ENCODE measurements at places on chromosomes 6 and 20.

DNA sequence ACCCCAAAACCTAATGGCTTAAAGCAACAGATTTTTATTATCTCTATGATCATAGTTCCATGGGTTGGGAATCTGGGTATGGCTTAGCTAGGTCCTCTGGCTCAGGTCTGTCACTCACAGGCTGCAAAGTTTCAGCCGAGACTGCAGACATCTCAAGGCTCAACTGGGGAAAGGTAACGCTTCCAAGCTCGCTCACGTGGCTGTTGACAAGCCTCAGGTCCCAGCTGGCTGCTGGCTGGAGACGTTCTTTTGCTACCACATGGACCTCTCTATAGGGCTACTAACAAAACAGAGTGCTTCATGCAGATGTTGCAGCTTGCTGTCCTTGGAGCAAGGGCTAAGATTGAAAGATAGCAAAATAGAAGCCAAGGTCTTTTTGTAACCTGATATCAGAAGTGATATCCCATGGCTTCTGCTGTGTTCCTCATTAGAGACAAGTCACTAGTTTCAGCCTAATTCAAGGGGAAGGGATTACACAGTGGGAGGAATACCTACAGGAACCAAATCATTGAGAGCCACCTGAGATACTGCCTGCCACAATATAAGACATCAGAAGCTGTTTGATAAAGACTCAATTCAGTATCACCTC is 6.6 kb downstream of the HTR1E start:
- DNase-seq, result no peak

DNA sequence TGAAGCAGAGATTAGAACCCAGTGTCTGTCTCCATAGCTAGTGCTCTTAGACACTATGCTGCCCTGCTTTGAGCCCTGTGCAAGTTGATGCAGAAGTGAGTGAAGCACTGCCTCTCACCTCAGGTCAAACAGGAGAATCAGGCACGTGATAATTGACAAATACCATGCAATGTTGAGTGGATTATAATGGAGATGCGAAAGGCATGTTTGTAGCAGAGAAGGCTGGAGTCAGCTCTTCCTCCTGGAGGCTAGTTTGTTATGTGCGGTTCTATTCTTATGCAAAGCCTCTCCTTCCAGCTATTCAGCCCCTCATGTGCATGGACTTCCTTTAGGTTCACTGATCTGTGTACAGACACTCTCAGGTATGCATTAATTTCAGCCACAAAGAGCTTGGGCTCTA is 108.5 kb downstream of the MANEA start:
- no peak for DNase-seq

DNA sequence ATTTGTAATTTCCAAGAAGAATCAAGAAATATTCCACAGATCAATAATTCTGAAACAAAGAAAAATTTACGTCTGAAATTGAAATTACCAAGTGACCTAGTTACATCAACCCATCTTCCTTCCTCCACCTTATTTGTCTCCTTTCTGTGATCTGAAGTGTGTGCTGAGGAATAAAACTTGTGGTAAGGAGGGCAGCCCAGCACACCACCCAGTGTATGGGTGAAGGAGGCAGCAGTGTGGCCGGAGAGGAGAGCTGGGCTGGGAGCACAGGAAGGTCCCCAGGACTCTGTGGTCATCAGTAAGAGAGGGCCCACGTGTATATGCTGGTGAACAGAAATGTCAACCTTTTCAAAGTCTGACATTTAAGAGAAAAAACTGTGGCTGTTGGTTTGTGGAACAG is 11.3 kb upstream of the CCR6 start:
- DNase-seq, result no peak

DNA sequence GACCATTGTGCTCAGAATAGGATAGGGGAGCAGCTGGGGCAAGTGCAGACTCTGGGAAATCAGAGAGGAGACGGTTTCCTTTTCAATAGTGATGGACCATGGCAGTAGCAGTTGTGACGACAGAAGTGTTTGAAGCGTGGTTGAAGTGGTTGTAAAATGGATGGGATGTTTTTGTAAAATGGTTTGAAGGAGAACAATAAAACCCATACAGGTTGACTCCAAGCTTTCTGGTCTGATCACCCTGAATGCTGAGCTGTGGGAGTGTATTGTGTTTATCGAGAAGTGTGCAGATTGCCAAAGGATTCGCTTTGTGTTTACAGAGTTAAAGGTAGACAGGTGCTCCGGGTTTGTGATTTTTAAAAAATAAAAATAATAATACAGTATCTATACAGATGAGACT is 255.2 kb upstream of the SULF2 start:
- DNase-seq, result no peak

DNA sequence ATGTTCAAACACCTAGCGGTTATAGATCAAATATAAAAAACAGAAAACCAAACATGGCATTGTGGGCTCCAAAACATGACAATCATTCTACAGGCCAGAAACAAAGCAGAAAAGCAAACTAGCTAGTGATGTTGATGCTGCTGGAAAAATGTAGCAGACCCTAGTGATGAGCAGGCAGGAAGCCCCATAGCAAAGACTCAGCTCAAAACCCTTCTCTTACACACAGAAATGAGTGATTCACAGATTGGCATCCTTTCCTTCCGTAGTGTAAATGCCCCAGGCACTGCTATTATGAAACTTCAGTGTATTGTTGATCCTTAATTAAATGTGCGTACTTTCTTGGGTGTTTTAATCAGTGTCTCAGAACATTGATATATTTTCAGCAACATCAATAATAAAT is 425.1 kb downstream of the UTRN start:
- DNase-seq, result no peak

Measured in activated CD4-positive, alpha-beta T cell treated with anti-CD3 and anti-CD28 coated beads, Interleukin-2, amount 50 U/mL, for 1 hour (primary cell).